CD4-positive, alpha-beta T cell treated with Interleukin-2 at 100 ng/mL for 4 hours (primary cell): ENCODE measurements at places on chromosomes 4 and X.

DNA sequence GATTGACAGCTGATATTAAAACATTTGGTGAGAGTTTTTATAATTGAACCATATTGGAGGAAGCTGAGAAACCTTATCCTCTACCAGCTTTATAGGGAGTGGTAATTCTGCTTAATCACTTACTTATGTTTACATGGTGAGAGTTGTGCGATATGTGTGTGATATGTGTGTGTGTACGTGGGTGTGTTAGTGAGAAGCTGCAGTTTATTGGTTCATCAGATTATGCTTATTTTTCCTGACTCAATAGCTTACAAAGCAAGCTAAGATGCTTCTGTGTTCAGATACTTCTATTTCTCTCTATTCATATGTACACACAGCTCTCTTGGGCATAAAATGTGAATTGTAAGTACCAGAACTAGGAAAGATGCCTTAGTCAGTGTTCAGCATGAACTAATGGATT is 343.7 kb downstream of the GRIA2 start:
- DNase-seq: no peak

DNA sequence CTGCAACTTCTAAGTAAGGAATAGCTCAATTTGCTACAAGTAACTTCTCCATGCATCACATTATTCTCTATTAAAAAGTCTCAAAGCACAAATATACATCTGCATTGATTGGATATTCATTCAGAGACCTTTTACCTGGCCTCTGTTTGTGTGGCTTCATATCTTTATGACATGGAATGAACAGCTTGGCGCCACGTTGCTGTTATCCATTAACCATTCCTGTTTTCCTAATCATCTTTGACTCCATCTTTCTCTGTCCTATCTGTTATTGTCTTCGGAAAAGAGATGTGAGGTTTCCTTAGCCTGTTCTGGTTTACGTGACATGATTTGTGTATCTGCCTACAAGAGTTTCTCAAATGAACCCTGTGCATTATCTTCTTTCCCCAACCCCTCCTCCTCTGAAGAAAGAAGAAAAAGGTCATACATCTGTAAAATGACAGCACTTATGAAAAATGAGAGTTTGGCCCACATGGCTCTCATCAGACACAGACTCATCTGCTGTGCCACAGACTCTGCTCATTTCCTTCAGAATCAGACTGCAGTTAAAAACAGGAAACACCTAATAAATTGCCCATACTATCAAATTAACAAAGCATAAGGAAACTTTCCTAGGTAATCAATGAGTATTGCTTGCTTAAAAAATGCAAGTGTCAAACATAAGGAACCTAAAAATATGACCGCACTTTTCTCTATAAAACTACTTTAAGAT is 347.6 kb upstream of the FAM241A start:
- no peak for DNase-seq

GRCh38 chr4:152024881-152025280 is 264.1 kb upstream of the GATB start:
- DNase-seq: peak; percentile 14

GRCh38 chr4:46506876-46507275 is 116.9 kb upstream of the GABRA2 start:
- no peak for DNase-seq

DNA sequence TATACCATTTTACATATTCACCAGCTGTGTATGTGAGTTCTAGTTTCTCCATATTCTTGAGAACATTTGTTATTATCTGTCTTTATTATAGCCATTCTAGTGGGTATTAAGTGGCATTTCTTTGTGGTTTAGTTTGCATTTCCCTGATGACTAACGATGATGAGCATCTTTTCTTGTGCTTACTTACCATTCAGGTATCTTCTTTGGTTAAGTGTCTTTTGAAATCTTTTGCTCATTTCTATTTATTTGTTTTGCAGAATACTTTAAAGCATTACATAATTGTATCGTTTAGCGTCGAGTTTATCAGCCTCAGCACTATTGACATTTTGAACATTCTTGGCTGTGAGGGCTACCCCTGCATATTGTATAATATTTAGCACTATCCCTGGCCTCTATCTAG is 85.4 kb downstream of the FRMPD4 start:
- DNase-seq: no peak

DNA sequence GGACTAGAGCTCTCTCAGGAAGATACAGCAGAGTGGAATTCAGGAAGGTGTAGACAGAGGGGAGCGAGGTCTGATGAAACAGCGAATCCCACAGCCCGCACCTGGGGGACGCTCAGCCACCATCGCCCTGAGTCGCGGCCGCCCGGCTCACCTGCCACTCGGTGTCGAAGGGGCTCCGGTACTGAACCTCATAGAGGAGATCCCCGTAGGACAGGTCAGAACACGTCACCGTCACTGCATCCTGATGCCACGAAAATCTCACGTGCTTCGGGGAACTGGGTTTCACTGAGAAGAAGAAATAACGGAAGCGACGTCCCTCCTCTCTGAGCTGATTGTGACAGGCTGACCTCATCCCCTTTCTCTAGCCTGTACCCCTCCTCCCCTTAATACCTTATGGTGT is 10.2 kb downstream of the CRLF2 start:
- no peak for DNase-seq

DNA sequence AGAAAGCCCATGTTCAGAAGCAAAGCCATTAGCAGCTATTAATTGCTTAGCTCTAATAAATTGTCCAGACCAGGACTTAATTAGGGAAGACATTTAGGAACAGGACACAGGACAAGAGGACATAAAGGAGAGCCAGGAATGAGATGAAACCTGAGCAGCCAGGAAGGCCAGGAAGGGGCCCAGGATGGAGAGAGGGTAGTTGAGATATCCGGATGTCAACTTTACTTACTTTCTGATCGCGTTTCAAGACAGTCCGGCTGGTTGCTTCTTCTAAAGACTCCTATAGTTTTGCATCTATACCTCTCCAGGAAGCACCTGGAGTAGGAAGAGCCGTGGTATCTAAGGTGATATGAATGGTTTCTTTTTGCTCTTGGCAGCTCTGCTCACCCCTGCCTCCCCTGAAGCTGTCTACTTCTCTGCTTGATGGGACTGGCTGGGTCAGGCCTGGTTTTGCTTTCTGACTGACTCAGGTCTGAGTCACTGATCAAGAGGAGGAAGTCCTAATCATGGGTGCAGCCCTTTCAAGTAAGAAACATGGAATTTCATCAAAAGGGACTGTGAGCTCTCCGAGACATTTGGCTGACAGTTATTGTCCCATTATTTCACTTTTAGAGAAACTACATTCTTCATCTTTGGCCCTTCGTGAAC is 733.3 kb downstream of the RPA4 start:
- DNase-seq: no peak

DNA sequence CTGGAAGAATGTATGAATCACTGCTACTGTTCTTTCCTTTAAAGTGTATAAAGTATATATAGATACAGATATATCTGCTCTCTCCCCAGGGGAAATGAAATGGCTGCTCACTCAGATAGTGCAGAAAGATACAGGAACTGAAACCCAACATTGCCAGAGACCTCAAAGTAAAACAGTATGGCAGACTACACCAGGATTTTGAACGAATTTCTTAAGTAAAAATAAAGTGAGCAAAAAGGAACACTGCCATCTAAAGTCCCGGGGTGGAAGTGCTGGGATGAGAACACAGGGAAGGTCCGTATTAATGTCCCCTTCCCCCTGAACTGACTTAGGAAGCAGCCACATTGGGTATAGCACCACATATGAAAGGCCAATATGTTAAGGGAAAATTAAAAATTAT is 93.4 kb downstream of the TMA16 start:
- DNase-seq: no peak

GRCh38 chr4:159563257-159563656 is 460.4 kb downstream of the RAPGEF2 start:
- no peak for DNase-seq

- DNase-seq: no peak
Observed at GRCh38 chr4:127400731-127401346, 231.9 kb upstream of the INTU start.

DNA sequence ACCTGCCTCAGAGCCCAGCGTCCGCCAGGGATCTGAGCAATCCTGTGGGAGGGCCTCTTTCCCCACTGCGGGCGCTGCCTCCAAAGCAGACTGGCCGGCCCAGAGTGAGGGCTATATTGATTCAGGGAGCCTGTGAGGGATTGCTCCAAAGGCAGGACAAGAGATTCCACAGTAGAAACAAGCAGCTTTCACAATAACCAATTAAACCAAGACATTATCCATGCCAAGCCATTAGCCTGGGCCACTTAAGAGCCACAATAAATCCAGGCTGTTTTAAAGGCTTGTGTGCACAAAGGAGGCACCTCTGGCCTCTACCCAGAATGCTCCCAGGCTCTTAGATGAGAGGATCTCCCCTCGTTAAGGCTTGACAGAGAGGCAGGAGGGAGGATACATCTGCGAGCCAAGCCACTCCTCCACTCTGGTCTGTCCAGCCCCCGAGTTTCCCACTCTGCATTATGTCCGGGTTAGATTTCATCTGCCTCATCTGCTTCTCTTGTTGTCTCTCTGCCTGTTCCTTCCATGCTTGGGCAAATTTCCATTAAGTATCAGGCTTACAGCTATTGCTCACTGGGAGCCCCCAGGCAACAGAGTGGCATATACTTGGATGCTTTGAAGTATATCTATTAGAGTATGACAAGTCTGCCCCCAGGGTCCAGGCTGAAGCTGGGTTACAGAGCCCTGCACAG is 357.9 kb downstream of the UNC5C start:
- DNase-seq: no peak

DNA sequence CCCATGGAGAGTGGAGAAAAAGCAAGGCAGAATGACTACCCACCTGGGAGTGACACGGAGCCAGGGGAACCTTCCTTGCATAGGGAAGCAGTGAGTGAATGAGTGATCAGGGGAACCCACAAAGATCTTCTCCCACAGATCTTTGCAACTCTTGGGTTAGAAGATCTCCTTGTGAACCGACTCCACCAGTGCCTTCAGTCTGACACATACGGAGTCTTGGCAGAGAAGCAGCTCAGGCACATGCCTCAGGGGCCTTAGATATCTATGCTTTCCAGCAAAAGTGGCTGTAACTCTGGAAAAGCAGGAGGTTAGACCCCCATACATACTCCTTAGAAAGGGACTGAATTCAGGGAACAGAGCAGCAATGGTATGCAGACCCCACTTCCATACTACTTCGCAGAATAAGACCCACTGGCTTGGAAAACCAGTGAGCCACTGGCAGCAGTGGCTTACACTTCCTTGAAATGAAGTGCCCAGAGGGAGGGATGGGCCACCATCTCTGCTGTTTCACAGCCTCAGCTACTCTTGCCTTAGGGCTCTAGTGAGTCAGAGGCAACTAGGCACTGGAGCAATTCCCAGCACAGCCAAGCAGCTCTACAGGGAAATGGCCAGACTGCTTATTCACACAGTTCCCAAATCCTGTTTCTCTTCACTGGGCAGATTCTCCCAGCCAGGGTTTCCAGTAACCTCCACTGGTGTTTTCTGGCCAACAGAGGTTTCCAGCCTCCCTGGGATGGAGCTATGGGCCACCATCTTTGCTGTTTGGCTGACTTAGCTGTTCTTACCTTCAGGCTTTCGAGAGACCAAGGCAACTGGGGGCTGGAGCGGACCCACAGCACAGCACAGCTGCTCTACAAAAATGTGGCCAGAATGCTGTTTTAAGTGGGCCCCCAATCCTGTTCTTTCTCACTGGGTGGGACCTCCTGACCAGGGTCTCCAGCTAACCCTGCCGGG is 82.8 kb upstream of the TCEAL2 start:
- no peak for DNase-seq

DNA sequence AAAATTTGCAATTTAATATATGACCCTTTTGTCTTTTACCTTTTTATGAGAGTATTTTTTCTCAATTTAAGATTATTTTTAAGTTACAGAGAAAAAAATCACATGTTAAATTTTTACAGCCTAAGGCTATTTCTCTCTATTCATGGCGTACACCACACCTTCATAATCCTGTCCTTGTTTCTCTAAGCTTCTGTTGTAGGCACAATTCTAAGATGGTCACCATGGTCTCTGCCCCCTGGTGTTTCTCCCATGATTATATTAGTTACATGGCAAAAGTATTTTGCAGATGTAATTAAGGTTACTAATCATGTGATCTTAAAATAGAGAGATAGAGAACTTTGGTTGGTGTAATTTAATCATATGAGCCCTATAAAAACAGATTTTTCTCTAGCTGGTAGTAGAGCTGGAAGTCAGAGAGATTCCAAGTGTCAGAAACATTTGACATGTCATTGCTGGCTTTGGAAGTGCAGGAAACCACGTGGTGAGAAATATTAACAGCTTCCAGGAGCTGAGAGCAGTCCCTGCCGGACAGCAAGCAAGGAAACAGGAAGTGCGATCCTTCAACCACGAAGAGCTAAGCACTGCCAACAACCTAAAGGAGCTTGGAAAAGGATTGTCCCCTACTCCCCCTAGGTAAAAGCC is 89.8 kb downstream of the EIF4E start:
- no peak for DNase-seq

DNA sequence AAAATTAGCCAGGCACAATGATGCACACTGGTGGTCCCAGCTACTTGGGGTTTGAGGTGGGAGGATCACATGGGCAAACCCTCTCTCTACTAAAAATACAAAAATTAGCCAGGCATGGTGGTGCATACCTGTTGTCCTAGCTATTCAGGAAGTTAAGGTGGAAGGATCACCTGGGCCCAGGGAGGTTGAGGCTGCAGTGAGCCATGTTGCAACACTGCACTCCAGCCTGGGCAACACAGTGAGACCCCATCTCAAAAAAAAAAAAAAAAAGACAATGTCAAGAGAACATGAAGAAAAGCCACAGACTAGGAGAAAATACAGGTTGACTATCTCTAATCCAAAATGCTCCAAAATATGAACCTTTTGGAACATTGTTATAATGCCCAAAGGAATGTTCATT is 153.8 kb downstream of the NEK1 start:
- DNase-seq: no peak

- no peak for DNase-seq
Observed at GRCh38 chr4:2794486-2795299, 1.8 kb downstream of the SH3BP2 start.

DNA sequence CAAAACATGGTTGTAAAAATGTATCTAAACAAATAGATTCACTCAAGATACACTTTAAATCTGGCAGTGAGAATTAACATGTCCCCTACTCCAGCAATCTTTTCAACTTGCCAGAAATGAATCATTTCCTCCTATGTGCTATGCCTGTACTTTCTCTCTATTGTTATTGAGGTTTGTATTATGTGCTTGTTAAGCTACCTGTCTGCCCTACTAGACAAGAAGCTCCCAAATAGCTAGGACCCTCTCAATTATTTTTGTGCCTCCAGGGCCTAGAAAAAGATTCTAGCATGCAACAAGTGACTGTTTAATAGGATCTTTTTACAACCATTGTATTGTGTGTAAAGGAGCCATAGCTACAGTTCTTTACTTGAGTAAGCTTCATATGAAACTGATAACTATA is 3.5 kb upstream of the SAP30 start:
- DNase-seq: peak; percentile 22

DNA sequence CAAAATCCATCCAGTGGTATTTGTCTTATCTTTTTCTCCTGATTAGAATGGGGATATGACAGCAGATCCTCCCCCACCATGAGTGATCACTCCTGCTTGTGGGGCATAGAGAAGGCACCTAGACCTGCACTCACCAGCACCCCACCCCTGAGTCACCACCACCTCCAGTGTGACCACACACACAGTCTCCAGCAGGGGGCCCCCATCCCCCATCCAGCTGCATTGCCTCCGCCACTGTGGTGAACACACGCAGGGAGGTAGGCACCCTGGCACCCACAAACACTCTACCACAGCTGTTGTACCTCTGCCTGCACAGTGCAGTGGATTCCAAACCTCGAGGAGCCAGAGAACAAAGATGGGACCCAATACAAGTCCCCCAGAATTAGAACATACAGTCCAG is 9.0 kb upstream of the MAGEA8 start:
- peak; percentile 66 for DNase-seq
